Stimulated activated CD8-positive, alpha-beta memory T cell treated with anti-CD3 and anti-CD28 coated beads, Interleukin-2, amount 100 ng/mL, for 1 hour (primary cell): ENCODE measurements at places on chromosomes 5 and 9.

GRCh38 chr9:128344931-128345605 lies 4.7 kb downstream of the SLC27A4 start:
- no peak for DNase-seq

DNA sequence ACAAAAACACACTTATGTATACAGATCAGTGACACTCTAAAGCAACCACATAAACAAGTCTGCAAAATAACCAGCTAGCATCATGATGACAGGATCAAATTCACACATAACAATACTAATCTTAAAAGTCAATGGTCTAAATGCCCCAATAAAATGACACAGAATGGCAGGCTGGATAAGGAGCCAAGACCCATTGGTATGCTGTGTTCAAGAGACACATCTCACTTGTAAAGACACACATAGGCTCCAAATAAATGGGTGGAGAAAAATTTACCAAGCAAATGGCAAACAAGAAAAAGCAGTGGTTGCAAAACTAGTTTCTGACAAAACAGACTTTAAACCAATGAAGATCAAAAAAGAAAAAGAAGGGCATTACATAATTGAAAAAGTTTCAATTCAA lies 26.0 kb downstream of the GAPT start:
- no peak for DNase-seq

DNA sequence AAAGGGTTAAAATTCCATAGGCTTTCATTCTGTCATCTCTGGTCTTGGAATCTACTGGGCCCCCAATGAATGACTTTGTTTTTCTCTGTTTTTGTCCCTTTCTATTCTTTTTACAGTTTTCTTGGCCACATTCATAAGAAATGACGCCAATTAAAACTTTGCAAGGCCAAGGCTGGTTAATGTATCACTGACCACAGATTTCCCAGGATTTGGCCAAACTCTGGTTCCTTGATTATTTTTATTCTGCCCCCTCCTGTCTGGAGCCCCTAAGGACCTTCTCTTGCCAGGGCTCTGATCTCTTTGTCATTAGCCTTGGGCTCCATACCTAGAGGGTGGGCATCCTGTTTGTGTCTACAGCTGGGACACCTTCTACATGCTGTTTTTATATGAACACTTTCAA lies 388.9 kb upstream of the PAPPA start:
- no peak for DNase-seq

- no peak for DNase-seq
These were observed 545.2 kb downstream of the CSNK1G3 start for GRCh38 chr5:124056991-124057723.

DNA sequence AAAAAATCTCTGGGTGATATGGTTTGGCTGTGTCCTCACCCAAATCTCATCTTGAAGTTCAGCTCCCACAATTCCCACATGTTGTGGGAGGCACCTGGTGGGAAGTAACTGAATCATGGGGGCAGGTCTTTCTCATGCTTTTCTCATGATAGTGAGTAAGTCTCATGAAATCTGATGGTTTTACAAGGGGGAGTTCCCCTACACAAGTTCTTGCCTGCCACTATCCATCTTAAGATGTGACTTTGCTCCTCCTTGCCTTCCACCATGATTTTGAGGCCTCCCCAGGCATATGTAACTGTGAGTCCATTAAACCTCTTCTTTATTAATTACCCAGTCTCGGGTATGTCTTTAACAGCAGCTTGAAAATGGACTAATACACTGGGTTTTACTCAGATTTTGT lies 513.9 kb downstream of the TLE4 start:
- DNase-seq: no peak

DNA sequence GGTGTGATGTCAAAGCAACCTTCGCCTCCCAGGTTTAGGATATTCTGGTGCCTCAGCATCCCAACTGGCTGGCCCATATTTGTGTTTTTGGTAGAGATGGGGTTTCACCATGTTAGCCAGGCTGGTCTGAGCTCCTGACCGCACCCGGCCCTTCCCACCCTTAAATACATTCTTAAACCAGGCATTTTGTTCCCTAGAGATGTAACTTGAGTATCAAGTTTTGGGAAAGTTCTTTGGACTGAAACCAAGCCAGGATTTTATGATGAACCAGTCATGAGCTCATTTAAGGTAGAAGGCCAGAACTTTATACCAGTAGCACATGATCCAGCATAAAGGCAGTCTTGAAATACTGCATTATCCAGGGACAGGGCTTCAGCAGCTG lies 3.5 kb downstream of the RPL7A start:
- DNase-seq: no peak

DNA sequence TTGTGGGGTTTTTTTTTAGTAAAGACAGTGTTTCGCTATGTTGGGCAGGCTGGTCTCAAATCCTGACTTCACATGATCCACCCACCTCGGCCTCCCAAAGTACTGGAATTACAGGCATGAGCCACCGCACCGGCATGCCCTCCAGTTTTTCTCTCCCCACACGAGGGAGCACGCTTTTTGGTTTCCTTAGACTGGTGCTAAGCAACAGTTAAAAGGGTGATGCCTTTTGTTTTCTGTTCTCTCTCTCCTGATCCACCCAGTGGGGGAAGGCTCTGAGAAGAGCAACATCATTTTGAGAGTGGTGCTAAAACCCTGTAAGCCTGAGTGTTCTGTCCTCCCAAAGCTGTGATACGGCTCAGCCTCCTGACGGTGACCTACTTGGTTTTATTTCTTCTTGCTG lies 146.6 kb downstream of the MAN2A1 start:
- DNase-seq: no peak

- no peak for DNase-seq
These were observed 5.5 kb upstream of the TNIP1 start for GRCh38 chr5:151086192-151086869.

GRCh38 chr5:124951661-124952060 lies 205.2 kb upstream of the ZNF608 start:
- no peak for DNase-seq

GRCh38 chr9:127446713-127447415 lies 4.3 kb downstream of the RPL12 start:
- no peak for DNase-seq

DNA sequence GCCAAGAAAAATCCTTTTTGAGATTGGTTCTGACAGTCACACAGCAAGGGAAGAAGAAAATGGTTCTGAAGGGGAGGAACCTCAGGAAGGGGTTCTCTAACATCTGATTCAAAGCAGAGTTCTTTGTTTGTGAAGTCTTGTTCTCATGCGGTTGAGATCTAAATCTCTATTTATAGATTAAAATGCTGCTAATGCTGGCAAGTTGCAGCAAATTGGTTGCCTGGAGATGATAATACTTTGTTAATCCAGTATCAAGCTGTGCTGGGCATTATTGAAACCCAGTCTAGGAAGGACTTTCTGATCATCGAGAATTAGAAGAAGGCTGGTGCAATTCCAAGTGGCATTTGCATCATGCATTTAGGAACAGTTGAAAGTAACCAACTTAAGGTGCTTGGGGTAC lies 34.0 kb upstream of the SLC28A3 start:
- no peak for DNase-seq

DNA sequence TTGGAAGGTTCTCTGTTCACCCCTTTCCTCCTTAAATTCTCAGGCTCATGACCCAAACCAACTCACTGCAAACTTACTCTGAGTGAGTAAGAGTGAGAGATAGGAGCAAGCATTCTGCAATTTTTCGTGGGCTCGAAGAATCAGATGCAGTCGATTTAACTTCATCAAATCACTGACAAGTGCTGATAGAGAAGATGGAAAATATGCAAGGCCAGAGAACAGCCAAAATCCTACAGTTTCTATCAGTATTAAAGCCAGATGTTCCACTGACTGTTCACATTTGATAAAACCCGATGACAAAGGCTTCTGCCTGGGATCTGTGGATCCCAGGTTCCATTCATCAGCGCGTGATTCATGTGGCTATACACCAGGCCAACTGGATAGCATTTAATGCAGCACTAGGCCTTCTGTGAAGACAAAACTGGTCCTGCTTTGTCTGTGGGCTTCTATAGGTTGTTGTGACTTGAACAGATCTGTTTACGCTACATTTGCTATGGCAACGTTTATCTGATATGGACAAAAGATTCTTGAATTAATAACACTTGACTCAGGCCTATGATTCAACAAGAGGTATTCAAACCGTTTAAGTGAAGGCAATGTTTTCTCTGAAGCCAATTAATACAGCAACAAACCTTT lies 251.2 kb downstream of the NFIB start:
- no peak for DNase-seq

GRCh38 chr5:110194191-110194590 lies 504.5 kb downstream of the MAN2A1 start:
- DNase-seq: no peak

DNA sequence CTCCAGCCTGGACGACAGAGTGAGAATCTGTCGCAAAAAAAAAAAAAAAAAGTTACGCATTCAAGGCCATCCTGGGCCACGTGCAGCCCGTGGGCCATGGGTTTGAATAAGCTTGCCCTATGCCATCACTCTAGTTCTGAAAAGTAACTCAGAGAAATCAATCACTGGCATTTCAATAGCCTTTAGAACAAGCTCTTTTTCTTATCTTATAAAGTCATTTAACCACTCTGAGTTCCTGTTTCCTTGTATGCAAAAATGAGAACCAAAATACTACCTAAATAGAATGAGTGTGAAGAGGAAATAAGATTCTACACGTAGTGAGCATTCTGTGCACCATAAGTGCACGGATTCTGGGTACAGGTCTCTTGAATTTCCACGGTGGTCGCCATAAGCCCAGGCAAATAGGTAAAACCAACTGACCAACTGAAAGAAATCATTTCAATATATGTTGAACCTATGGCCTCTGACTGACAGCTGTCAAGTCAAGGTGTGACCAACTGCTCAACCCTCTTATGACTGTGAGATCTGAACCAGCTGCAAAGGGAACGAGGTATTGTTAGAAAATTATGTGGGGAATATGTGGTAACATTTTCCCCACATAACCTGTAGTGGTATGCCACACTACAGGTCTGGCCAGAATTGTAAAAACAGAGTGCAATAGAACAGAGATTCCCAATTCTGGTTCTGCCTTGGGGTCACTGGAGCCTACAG lies 143.9 kb upstream of the LHFPL2 start:
- no peak for DNase-seq

DNA sequence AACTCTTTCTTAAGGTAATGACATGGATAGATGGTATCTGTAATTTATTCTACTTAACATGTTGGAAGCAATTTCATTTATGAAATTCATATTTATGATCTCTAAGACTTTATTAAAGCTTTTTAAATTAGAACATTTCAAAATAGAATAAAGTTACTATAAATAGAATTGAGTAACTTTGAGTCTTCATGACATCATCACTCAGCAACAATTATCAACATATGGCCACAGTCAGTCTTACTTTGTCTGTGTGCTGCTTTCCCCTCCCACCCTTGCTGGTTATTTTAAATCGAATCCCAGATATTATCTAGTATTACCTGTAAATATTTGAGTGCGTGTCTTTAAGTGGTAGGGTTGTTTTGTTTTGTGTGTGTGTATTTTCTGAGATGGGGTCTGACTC lies 65.2 kb downstream of the IPO11 start:
- no peak for DNase-seq

DNA sequence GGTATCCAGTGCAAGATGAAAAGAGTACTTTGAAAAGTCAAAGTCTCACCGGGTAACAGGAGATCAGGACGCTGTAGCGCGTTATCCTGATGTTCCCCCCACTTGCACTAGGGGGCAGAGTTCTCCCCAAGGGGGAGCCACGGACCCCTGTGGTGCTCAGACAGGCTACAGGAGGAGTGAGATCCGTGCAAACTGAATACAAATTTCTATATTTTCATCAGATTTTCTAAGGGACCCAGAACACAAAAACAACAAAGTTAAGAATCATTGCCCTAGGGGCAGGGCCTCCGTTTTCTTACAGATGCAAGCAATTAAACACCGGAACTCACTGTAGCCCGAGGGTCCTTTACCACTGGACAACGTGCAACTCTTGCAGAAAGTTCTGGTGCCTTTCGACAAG lies 2.0 kb downstream of the MYO10 start:
- no peak for DNase-seq

DNA sequence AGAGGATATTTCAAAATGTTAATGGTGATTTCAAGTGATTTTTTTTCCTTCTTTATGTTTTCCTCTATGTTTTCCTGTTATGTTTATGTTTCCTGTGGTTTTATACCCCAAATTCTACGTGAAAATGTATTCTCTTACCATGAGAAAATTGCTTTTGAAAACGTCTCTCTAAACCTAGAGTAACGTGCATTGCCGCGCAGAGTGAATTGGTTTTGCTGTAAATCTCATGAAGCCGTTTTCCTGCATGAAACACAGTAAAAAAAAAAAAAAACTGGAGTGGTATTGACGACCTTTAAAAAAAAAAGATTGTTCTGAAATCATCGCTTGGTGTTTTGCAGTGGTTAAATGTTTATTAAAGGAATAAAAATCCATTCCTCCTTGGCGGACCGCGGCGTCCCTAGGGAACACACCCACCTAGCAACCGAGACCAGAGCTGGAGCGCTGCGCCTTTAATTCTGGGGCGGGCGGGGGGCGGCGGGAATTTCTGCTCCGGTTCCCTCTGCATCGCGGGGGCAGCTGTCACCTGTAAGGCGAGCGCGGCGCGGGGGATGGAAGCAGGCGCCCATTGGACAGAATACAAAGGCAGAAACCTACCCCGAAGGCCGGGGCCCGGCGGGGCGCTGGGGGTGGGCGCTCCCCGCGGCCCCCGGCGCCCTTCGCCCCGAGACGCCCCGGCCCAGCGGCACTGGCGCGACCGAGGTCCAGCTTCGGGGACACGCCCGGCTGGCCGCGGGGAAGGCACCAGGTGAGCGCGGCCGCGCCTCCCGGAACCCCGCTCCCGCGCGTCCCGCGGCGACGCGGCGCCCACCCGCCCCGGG lies at the start of gene SOWAHA:
SOWAHA (plus strand) TSS at position 522 of the 818 bp plus-strand sequence. CDS start 320 bp downstream, outside the sequence.
- DNase-seq: no peak

GRCh38 chr5:140246378-140247122 lies 56.4 kb downstream of the PFDN1 start:
- no peak for DNase-seq

DNA sequence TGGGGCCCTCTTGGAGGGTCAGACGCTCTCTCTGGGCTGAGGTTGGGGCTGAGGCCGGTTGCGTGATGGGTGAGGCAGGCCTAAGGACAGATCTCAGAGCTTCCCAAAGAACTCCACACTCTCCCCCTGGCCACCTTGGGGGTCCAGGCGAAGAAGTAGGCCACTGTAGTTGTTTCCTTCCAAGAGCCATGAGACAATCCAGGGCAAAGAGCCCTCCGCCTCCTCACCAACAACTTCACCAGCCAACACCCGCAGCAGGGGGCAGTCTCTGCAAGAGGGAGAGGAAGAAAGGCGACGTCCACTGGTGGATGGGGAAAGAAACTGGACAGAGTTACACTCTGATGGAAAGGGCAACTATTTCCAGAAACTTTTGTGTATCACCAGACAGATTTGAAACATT lies 10.7 kb downstream of the SLC35A4 start:
- DNase-seq: no peak

- no peak for DNase-seq
These were observed 67.2 kb downstream of the KIF4B start for GRCh38 chr5:155080721-155081120.

DNA sequence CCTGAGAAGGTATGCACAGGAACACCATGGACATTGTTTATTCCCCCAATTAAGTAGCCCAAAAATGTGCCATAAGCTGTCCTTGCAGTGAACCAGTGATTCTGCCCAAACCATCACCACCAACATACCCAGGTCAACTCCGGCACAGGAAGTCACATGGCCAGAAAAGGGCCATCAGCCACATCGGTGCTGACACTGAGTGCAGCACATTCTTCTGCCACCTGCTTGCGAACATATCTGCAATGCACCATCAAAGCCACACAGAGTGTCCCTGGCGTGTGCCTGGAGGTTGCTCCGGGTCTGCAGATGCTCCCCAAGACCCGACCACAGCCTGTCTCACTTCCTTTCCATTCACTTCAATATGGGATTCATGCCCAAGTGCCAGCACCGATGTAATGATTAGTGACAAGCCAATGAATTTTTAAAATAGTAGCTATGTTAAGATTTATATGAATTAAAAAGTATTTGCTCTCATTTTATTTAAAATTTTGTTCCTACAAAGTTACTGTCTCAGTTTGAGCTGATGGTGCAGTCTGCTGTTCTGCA lies 37.6 kb downstream of the SYK start:
- no peak for DNase-seq
